ENCODE measurements at places on chromosomes 7 and 10.
A peak's percentile ranks its signal among the peaks of the same experiment; 100 is the strongest.

DNA sequence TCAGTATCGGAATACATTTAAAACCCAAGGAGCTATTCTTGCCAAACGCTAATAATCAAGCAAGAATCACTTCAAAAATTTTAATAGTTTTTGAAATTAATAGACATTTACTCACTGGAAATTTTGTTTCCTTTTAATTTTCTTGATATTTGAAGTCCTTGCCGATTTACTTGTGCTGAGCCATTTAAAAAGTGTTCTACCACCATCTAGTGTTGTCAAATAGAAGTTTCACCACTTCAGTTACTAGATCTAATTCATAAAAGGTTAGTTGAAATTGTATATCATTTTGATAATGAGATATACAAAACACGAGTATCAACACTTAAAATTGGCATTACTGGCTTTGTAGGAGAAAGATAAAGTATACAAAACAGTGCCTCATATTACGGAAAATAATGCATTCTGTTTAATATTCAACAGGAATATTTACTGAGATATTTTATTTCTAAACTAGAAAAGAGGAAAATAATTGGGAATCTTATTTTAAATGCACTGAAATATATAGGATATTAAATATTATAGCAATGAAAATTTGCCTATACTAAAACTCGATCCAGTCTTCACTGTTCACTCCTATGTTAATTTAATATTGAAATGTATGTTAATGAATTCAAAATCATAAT, 664.8 kb upstream of the SEMA3D start:
- no peak for DNase-seq

DNA sequence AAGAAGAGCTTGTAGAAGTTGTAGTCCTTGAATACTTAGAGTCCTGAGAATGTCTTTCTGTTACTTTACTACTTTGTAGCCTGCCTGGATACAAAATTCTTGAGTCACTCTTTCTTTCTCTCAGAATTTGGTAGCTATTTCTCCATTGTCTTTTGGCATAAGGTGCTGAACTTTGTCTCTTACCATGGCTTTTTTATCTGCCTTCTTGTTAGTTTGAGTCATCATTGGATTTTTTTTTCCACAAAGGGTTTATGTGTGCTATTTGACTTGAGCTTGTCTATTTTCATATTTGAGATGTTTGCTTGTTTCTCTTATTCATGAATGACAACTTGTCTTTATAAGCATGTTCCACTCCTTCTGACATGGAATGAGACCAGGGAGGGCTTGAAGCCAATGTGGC, 74.5 kb upstream of the EXOC6 start:
- DNase-seq, result no peak

DNA sequence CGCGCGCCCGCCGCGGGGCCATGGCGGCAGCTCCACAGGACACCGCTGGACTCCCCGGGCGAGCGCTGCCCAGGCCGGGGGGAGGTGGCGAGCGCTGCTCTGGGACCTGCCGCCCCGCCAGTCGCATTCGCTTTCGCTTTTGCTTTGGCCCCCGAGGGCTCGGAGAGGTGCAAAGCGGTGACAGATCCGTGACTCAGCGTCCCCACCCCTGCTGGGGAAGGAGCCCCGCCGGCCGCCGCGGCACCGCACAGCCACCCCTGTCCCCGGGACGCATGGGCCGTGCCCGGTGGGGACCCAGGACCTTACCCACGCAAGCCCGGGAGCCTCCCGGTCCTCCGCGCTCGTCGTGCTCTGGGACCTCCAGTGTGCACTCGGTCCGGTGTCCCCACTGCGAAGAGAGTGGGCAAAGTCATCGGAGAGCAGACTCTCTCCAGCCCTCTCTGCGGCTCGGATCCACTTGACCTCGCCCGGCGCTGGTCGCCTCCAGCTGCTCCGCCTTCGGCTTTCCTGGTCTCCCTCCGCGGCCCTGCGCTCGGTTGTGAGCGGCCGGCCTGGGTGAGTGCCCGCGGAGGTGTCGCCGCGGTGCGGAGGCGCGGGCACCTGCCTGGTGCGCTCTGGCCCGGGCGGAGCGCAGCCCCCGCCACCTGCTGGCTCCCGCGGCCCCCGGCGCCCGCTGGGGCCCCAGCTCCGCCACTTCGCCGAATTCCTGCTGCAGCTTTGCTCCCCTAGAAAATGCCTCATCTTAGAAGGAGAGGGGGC, at the start of gene IL15RA:
Gene IL15RA (minus strand): TSS at position 73 of the 759 bp plus-strand sequence. CDS start 51 bp downstream, at position 22.
- peak; percentile 91 for DNase-seq

GRCh38 chr7:134509010-134509409, 18.4 kb upstream of the AKR1B10 start:
- no peak for DNase-seq

- no peak for DNase-seq
Measured at GRCh38 chr10:128156999-128157755, 31.0 kb upstream of the MKI67 start.

- DNase-seq, result no peak
Measured at GRCh38 chr10:4843525-4844180, 17.6 kb downstream of the AKR1E2 start.

GRCh38 chr7:76262683-76263402, 39.6 kb upstream of the HSPB1 start:
- peak; percentile 26 for DNase-seq

DNA sequence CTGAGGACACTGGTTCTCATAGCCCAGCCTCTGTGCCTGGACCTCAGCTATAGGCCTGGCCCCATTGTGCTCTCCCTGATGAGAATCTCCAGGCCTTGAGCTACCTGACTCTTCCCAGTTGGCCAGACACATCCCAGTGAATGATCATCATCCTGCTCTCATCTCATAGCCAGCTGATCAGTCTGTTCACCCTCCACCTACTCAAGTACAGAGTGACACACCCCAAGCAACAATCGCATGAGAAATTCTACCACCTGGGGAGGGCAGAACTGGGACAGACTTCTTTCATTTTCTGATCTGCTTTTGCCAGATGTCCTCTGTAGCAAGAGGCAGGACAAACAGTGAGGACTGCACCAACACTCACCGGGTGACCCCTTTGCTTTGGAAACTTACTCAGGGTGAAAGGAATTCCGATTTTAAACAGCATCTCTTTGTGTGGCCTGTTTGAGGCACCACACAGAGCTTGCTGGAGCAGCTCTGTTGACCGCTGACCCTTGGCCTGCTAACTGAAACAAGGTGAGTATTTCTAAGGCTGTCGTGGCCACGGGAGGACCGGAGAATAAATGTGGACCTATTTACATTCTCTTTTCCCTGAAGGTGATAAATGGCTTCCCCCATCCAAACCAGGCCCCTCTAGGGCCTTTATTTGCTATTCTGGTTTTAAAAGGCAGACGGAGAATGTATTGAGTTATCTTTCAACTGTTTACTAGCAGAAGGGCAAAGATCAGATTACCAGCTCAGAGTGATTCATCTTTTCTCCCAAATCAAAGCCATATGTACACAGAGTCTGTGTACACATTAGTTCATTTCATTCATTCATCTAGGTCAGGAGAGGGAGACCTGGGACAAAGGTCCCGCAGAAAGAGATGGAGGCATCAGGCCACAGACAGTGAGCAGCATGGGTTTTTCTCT, 181.4 kb upstream of the TNS3 start:
- no peak for DNase-seq

DNA sequence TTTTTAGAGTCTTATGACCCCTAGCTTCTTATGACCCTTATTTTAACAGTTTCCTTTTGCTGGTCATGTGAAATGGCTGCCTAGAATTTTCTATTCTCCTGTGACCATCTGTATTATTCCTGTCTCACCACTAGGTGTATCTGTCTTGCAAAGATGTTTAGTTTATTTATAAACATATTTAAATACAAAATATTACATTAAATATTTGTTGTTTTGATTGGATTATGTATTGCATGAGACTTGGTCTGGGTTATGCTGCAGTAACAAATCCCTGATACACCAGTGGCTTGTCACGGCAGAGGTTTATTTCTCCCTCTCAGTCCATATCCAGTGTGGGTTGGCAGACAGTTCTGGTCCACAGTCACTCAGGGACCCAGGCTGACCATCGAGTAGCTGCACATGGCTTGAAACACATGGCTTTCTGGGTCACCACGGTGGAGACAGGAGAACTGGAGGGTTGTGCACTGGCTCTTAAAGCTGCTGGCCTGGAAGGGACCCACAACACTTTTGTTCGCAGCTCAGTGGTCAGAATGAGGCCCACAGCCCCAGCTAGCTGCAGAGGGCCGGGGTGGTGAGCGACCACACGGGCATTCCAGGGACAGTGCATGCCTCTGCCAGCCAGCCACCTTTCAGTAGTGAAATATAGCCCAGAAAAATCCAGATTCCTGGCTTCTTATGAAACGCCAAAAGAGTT, 7.4 kb downstream of the RASSF4 start:
- no peak for DNase-seq

- DNase-seq, result no peak
Measured at GRCh38 chr10:34555653-34556052, 259.4 kb downstream of the PARD3 start.

- DNase-seq, result no peak
Measured at GRCh38 chr10:11170574-11170973, 152.9 kb downstream of the CELF2 start.

DNA sequence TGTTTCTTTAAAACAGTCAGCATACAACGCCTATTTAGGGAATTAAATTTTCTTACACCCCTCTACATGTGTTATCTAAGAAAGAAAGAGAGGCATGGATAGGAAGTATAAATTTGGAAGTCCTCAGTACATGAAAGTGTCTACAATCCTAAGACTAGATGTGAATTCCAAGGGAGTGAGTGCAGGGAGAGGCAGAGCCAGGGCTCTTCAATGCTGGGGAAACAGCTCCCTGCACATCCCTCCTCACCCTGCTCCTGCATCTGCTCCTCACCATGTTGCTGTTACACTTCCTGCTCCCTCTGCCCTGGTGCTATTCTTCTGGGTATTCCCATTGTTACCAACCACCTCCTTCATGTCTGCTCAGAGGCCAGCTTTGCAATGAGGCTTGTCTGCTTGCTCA, 229.1 kb upstream of the AKR1E2 start:
- no peak for DNase-seq

DNA sequence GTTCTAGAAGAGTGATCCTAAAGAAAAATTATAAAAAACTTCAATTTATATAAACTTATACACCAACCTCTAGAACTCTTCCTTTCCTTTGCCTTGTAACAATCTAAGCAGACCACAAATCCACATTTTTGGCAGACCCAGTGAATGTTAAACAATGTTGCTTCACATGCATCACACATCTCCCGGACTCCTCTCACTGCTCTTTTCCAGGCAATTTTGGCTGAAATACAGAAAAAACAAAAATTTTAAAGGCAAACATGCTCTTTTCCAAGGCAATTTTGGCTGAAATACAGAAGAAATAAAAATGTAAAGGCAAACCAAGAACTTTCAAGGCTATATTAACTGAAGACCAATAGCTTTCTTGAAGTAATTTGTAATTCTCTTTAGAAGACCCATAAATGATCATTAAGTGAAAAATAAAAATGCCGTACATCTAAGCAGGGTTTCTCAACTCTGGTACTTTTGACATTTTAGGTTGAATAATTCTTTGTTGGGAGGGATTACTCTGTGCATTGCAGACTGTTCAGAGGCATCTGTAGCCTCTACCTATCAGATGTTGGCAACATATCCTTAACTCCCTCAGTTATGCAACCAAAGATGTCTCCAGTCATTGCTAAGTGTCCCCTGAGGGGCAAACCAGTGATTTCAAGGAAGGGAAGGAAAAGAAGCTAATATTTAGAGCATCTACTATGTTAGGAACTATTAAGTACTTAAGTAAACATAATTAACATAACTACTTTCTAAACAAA, 64.4 kb downstream of the NRBF2 start:
- DNase-seq, result no peak

GRCh38 chr7:99010281-99010680, 131.9 kb downstream of the TRRAP start:
- DNase-seq, result no peak

DNA sequence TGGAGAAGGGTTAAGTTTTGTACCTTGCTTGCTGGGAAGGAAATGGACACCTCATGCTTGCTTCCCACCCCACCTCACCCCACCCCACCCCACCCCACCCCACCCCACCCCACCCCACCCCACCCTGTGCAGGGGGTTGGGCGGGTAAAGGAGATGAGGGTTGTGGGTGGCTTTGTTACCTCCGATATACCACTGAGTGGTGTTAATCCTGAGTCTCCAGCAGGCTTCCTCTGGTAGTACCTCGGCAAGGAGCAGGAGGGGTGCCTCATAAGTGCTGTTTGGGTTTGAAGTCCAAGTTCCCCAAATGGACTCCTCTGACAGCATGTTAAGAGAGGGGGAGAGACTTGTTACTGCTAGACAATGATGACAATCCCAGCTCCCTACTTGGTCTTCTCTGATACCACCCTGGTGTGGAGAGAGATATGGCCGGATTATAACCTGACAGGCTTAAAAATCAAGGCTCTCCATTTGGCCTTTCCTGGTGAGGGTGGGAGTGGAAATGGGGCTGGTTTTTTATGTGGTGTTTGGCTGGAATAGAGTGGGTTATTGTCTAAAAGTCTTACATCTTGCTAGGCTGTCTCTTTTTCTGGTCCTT, 11.7 kb downstream of the SAMD8 start:
- no peak for DNase-seq

- no peak for DNase-seq
Measured at GRCh38 chr10:49237985-49238384, 49.8 kb upstream of the TMEM273 start.

GRCh38 chr10:34112171-34112782, 702.8 kb downstream of the PARD3 start:
- no peak for DNase-seq

DNA sequence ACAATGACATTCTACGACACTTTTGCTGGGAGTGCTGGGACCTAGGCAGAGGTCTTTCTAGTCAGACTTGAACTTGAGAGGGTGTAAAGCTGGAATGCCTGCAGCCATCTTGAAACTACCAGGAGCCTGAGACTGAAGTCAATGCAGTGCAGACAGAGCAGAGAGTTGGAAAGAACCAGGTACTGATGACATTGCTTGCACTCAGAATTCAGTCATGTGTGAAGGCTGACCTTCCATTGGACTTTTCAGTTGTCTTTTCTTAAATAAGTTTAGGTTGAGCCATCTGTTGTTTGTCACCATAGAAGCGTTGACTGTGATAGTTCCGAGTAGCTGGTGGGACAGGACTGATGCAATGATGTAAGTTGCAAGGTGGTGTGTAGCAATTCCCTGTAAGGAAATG, 3.1 kb upstream of the PLPP4 start:
- DNase-seq, result no peak

GRCh38 chr10:69328380-69328735, 50.1 kb downstream of the HK1 start:
- no peak for DNase-seq

DNA sequence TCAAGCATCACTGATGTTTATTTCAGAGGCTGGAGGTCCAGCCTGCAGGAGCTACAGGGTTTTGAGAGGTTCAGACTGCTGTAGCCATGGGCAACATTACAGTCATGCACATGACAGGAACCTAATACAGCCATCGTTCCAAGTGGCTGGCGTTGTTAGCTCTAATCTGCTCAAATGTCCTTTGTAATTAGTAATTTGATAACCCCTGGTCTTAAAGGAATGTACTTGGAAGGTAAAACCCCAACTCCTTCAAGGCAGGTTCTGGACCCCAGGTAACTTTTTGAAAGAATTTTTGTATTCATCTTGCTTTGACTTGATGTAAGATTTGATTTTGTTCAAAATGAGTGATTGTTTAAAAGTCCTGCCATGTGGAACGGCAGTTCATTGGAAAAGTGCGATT, 34.7 kb upstream of the FOXI2 start:
- DNase-seq, result no peak

- DNase-seq, result no peak
Measured at GRCh38 chr7:83096065-83096580, 66.6 kb downstream of the PCLO start.

All from stimulated activated CD4-positive, alpha-beta T cell treated with anti-CD3 and anti-CD28 coated beads, TNF-alpha, amount 100 ng/mL, for 24 hours (primary cell).